ENCODE measurements at places on chromosomes 5 and 9.
A peak's percentile ranks its signal among the peaks of the same experiment; 100 is the strongest.

DNA sequence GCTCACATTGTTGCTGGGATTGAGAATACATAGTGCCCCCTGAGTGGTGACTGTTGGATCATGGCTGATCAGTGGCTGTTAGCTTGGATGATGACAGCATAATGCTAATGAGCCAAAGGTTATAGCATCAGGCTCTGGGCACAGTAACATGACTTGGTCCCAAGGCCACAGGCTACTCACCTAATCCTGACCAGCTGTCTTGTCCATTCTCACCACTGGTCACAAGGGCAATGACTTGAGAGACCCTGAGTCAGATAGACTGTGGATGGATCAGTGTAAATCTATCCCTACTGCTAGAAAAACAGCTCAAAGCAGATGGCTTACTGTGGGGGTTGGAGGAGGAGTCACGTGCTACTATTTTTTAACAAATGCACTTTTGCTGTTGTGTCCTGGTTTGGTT is 74.7 kb downstream of the AOPEP start:
- DNase-seq = no peak

DNA sequence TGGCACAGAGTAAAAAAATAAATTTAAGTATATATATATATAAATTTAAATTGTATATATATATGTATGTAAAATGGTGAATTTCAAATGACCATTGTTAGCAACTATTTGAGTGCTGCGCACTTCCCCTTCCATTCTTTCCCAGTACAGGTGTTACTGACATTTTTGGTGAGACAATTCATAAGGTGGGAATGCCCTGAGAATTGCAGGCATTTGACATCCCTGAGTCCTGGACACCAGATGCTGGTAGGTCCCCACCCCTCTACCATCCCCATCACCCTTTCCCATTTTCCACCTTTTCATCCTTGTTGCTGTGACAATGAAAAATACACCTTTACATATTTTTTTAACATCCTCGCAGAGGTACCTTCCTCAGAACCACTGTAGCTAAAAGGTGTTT is 91.6 kb downstream of the SLC1A3 start:
- no peak for DNase-seq

DNA sequence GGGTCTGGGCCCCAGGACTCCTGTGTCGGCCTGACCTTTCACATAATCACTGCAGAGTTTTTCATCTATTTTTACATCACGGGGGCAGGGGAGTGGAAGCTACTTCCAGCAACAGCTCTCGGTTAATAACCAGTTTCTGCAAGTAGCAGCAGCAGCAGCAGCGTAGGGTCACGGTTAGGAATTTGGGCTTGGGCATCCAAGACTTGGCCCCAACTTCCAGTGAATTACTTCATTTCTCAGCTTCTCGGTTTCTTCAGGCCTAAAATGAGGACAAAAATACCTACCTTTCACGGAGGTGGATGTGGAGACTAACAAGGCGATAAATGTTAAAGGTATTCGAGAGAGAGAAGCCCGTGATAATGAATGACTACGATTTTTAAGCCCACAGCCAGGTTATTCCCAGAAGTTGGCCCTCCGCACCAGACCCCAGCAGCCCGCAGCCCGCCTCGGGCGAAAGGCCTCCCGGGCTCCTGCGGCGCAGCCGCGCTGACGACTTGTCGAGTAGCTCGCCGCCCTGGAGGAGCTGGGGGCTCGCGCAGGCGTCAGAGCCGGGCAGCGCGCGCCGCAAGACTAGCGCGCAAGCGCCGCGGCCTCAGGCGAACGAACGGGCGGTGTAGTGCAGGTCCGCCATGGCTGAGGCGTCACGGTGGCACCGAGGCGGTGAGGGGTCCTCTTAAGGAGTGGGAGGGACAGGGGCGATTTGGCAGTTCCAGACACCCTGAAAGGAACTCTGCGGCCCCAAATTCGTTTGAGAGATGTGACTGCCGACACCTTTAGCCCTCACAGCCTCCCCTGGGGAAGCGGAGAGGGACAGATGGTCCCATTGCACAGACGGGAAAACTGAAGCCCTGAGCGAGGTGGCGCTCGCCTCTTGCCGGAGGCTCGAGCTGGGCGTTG is at the start of gene PKD2L2:
PKD2L2 (plus strand) TSS at position 595 of the 897 bp plus-strand sequence; CDS start at position 630, 35 bp downstream.
- peak; percentile 13 for DNase-seq

DNA sequence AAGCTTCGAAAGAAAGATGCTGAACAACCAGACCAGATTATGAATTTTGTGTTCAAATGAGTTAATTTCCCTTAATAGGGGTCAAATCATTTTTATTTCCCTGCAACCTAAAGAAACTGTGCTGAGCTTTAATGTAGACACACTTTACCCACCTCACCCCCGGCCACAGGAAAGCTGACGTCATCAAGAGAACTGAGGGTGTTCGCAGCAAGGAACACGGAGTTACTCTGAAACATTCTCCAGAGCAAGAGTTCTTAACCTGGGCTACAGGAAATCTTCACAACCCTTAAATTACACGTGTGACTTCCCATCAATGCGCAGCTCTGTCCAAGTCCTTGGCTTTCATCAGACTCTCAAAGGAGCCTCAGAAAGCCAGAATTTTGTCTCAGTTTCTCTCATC is 116.3 kb downstream of the COL23A1 start:
- DNase-seq = no peak

- DNase-seq = no peak
Observed at GRCh38 chr5:35538198-35538931, 79.3 kb upstream of the SPEF2 start.

DNA sequence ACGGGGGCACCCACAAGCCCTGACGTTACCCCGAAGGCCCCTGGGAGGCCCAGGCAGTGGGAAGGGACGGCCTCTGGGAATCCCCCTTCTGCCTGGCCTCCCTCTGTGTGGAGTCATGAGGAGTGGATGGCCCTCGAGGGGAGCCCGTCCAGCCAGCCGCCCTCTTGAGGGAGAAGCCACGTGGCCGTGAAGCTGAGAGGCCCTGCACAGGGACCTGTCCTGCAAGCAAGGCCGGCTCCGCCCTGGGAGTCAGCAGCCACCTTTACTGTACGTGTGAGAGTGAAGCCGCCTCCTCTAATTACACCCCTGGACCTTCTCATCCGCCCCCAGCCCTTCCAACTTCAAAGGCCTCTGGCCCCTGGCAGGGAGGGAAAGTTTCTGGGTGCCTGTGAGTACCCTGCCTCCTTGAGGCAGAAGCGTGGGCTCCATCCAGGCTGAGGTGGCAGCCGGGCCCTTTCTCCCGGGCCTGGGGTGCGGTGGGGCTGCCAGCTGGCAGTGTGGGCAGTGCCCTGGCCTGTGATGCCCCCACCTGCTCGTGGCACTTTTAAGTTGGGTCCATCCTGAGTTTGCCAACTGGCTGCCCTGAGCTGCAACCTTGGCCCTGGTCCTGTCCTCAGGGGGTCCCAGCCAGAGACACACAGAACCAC is 55.9 kb upstream of the EGFL7 start:
- no peak for DNase-seq

All from NCI-H2227 treated with DMSO at 0.1 percent for 48 hours (cell line).